Activated T-cell treated with anti-CD3 and anti-CD28 coated beads, Interleukin-2, amount 50 U/mL, for 4 hours (primary cell): ENCODE measurements at places on chromosomes 5 and 9.

DNA sequence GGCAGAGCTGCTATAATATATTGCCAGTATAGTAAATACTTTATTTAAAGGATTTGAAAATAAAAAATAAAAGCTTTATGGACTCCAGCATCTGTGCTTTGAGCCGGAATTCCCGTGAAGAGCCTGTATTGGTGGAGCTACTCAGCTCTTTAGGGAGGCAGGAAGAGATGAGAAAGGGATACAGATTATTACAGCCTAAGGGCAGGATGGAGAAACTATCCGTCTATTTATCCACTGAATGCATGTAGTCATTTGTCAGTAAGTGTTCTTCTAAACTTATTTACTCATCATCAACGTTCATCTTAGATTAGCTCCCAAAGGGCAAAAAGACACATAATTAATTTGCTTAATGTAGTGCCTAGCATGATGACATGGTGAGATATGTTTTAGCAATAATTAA is 48.4 kb downstream of the SLC1A1 start:
- DNase-seq: no peak

DNA sequence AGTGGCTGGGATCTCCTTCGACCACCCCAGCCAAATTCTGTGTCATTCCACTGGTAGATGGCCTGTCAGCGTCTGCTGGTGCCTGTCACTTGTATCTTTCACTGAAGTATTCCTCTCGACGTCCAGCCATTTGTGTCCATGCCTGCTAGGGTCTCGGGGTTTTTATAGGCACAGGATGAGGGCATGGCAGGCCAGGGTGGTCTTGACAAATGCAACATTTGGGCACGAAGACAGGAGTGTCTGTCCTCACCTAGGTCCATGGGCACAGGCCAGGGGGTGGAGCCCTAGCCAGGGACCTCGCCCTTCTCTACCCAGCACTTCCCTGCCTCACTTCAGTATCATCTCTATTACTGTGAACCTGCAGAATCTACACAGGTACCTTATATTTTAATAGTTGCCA is 2223.9 kb upstream of the ACO1 start:
- no peak for DNase-seq

GRCh38 chr9:79973627-79974026 is 401.9 kb downstream of the TLE4 start:
- DNase-seq: no peak

DNA sequence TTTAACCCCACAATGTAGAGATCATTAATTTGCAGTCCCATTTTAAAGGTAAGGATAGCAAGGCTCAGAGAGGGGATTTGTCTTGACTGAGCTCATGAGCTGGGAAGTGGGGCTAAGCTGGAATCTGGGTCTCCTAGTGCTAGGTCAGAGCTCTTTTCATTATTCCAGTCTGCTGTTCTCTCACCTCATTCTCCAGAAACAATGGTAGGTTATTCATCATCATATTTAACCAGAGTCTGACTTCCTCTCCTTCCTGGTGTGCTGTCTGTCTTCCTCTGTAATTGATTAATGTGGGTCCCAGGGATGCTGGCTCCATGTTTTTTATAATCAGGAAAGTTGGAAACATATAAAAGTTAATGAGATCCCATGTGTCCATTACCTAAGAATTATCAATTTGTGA is 20.6 kb downstream of the C9orf43 start:
- DNase-seq: no peak

- no peak for DNase-seq
Measured at GRCh38 chr9:26527931-26528330, 364.7 kb downstream of the CAAP1 start.

DNA sequence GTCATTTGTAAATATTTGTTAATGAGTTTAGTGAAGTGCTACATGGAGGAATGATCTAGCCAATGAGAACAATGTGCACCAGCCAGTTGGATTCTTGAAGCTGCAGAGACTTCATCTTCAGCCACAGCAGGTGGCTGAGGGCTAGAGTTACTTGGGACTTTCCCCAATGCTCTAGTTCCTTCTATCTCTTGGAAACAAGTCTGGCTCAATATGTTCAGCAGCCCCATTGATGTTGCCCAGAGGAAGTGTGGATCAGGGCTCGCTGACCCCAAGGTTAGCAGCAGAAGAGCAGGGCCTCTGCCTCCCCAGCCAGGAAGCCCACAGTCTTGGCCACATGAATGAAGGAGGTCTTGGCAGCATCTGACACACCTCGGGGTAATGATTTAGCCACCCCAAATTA is 117.5 kb downstream of the SLC1A3 start:
- no peak for DNase-seq

- no peak for DNase-seq
Measured at GRCh38 chr9:1957856-1958255, 57.3 kb upstream of the SMARCA2 start.

DNA sequence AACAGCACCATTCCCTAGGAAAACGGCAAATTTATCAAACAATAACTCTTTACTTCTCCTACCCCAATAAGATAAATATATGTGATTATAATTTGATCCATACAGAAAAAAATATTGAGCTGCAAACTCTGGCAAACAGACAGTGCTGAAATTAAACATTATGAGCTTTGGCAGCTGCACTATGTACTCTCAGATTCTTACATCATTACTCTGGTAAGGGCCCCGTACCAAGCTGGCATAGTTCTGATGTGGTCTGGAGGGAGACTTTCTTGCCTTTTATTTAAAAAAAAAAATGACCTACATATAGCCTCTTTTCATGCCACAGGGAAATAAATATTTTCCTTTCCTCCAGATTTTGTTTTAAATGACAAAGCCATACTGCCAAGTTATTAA is 95.0 kb downstream of the NR6A1 start:
- DNase-seq: no peak

GRCh38 chr5:110852053-110852452 is 113.2 kb downstream of the SLC25A46 start:
- DNase-seq: no peak

- no peak for DNase-seq
Measured at GRCh38 chr9:137969008-137969407, 91.4 kb downstream of the CACNA1B start.

DNA sequence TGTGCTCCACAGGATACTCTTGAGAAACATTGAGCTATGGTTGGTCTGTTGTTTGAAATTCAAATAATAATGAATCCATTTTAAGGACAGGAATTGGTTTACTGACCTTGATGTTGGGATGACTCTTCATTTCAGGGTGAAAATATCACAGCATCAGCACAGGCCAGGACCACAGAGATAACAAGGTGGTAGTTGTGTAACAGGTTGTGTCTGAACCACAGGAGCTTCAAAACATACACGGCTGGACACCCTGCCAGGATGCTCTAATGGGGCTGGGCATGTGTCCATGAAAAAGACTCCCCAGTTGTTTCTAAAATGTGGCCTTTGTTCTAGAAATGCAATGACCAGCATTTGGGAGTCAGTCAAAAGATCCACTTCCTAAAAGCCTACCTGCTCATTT is 69.8 kb downstream of the ACO1 start:
- DNase-seq: no peak

DNA sequence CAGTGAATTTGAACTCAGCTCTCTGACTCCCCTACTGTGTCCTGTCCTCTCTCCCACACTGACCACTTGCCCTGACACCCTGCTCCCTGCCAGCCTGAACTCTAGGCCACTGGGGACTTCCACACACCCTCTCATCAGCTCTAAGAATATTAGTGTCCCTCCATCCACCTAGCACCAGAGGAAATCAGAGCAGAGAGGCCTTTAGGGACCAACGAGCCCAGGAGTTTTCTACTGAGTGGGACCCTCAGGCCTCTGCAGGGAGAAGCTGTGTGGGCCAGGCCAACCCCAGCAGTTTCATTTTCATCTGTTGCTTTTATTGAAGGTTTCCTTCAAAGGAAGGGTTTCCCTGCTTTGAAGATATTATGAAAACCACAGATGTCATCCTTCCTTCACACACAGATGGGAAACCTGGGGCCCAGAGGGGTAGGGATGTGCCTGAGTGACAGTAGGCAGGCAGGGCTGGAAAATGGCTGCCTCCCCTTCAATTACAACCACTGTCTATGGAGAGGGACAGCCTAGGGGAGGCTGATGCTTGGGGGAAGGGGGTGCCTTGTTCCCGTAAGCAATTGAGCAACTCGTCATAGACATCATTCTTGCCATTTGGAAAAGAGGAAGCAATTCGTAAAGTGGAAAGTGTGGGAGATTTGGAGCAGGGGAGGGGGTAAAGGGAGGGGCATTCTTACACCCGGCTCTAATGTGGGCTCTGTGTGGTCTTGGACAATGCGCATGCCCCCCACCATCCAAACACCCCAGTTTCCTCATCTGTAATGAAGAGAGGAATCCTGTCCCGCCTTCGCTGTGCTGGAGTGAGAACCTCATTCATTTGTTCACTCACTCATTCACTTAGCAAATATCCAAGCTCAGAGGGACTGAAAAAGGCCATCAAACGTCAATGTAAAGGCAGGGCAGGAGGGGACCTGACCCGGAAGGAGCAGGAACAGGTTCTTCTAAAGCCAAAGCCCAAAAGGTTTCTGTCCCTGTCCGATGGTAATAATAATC is 3.9 kb downstream of the GLIPR2 start:
- no peak for DNase-seq

- DNase-seq: no peak
Measured at GRCh38 chr5:80296121-80296520, 23.7 kb upstream of the SPZ1 start.

DNA sequence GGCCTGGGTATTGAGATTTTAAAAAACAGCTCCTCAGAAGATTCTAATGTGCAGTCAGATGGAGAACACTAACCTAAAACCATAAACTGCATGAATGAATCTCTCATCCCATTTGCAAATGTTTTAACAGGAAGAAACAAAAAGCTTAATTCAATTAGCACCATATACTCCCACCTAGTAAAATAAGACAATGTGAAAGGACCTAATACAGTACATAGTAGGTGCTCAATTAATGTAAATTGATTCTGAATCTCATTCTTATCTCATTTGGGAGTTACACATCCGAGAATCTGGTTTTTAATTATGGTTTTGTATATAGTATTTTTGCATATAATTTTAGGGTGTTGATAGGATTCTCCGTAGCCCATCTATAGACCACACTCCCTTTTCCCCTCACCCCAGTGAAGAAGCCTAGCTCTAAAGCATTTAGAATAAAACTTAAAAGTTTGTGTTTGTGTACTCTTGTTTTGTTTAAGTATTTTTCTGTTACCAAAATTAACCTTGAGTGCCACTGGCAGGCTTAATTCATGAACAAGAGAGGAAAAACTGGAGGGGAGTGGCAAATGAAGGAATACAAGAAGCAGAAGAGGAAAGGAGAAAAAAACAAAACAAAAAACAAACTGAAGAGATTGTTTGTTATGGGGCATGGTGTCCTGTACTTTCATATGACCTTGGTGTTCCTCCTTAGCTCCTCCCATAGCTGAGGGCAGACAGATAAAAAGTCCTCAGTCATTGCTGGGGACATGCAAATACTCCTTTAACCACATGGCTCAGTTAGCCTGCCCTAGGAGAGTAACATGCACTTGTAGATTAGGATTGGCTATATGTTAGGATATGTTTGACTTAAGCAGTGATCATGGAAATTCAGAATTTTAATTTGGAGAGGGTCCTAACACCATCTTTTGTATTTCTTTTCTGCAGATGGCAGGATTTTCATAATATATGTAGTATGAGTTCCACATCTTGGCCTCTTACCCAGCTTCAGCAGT is 1.2 kb downstream of the RNF14 start:
- DNase-seq: no peak

- no peak for DNase-seq
Measured at GRCh38 chr5:131377785-131378325, 114.0 kb downstream of the CDC42SE2 start.

- no peak for DNase-seq
Measured at GRCh38 chr5:136023958-136024541, 4.7 kb upstream of the TGFBI start.

- no peak for DNase-seq
Measured at GRCh38 chr5:31916327-31916726, 257.8 kb downstream of the GOLPH3 start.

DNA sequence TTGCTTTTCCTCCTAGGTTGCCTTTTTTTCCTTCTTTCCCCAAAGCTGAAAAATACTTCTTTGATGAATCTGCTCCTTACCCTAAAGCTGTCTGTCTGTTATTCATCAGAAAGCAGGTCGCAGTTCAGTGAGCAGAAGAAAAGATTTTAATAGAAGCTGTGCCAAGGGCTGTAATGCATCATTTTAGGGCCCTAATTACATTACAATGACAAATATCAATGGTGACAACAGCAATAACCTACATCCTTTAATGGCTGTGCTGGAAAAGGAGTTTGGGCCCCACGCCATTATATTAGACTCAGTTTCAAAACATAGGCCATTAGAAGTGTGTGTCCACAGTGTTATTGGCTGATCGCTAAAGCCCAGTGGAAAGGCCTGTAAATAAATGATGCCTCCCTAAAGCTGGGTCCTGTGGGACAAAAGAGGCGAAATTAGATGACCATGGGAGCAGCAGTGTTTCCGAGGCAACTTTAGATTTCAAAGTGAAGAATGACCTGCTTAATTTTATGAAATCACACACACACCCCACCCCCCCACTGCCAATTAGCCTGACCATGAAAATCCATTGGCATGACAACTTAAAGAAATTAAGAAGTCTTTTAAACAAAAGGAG is 38.4 kb downstream of the TLE4 start:
- no peak for DNase-seq

DNA sequence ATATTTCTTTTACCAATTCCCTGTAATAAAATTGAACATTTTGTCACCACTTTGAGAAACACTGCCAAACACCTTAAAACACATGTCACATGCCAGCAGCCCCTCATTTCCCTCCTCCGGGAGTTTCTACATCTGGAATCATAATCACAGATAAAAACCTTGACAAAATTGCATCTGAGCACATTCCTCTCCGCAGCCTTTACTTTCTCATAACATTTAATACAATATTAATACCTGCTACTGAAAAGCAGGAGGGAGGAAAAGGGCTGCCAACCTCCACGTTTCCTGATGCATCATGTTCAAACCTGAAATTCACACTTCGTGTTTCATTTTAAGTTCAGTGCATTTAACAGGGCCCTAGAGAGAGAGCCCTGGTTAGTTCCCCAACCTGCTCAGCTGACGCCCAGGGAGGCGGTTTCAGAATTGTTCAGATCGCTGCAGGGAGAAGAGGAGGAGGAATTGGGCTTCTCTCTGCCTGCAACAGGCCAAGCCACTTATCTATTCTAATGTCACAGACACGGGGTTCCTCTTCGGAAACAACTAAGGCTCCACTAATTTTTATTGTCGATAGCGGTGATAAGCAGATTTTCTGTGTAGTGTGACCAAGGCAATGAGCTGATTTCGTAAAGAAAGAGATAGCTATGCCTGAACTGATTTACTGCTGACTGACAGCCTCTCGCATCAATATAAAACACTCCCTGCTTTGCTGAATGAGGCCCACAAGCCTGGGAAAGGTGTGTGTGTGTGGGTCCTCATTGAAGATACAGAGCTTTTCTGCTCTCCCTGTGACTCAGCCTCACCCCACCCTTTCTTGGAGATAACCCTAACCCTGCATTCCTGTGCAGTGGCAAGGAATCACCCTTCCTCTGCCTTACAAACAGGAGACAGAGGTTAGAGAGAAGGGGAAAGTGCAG is 4.9 kb upstream of the LHX2 start:
- DNase-seq: no peak

DNA sequence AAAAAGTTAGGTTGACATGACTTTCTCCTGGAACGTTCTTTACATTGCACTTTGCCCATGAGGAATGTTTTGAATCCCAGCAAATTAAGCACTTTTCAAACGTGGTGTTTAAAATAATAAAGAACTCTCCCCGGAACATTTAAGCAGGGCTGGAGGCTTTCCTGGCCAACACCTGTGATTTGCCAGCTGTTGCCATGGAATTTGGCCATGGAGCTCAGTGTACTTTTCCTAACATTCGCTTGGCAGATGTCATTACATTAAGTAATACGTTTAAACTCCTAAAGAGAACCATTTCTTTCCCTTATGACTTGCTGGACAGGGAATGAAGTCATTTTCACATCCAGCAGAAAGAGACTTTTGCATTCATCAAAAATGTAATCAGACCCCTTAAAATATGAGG is 146.1 kb downstream of the GAS1 start:
- no peak for DNase-seq
